ENCODE measurements at places on chromosomes 4 and X.

DNA sequence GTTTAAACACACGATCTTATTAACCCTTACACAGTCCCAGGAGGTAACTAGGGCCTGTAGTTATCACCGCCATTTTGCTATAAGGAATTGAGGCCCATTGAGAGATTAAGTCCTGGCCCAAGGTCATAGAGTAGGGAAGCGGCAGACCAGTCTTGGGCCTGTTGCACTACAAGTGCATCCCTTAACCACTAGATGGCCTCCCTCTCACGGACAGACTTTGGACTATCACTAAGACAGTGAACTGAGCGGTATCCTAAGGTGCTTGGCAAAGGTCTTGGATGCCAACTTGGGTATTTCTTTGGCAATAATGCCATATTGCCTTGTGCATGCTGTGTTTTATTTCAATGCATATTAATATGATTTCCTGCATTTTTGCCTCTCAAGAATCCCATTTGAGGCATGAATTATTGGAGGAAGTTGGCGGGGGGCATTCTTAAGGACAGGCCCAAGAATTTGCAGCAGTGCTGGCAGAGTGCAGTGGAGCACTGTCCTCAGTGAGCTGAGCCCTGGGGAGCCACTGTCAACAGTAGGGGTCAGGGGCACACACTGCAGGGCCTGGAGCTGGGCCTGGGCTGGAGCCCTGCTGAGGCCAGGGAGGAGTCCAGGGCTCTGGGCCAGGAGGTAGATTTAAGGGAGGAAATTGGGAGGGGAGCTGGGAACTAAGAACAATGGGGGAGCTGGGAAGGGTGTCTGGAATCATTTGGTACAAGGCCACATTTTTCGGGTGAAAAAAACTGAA lies 147.4 kb downstream of the SMIM20 start:
- no peak for DNase-seq

DNA sequence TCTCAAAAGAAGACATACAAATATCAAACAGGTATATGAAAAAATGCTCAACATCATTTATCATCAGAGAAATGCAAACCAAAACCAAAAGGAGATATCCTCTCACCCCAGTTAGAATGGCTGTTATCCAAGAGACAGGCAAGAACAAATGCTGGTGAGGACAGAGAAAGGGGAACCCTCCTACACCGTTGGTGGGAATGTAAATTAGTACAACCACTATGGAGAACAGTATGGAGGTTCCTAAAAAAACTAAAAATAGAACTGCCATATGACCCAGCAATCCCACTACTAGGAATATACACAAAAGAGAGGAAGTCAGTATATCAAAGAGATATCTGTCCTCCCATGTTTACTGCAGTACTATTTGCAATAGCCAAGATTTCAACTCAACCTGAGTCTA lies 83.5 kb downstream of the CDS1 start:
- DNase-seq = no peak

DNA sequence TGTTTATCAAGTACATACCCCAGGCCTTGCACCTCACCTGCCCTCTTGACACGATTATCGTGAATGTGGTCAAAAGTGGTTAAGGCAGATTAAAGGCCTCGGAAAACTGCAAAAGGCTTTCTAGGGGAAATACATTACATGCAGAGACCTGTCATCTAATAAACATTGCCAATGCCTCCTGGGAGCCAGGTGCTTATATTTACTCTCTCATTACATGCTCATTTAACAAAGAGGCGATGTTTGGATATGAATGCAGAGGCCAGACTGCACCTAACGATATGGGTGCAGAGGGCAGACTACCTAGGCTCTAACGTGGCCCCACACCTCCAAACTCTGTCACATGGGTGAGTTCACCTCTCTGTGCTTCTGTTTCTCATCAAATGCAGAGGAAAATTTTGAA lies 14.5 kb downstream of the CRMP1 start:
- no peak for DNase-seq

GRCh38 chr4:133565379-133565778 lies 416.3 kb downstream of the PCDH10 start:
- DNase-seq = no peak

DNA sequence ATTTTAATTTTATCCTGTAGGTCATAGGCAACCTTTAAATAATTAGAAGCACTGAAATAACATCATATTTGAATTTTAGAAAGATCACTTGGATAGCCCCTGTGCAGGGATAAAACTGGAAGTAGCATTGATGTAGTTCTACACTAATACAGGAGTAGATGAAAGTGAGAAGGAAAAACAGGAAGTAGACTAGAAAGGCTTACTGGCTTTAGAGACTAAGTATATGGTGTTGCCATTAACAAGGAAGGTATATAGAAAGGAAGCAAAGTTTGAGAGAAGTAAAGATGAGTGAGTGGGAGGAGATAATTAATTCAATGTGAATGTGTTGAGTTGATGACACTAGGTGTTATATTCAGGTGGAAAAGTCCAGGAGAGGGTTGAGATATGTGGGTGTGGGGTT lies 73.1 kb upstream of the EPGN start:
- no peak for DNase-seq

GRCh38 chr4:14749910-14750309 lies 252.4 kb upstream of the CPEB2 start:
- DNase-seq = no peak

GRCh38 chr4:65791812-65792308 lies 121.6 kb upstream of the EPHA5 start:
- DNase-seq = no peak

GRCh38 chr4:90001023-90001422 lies 106.4 kb downstream of the MMRN1 start:
- no peak for DNase-seq

DNA sequence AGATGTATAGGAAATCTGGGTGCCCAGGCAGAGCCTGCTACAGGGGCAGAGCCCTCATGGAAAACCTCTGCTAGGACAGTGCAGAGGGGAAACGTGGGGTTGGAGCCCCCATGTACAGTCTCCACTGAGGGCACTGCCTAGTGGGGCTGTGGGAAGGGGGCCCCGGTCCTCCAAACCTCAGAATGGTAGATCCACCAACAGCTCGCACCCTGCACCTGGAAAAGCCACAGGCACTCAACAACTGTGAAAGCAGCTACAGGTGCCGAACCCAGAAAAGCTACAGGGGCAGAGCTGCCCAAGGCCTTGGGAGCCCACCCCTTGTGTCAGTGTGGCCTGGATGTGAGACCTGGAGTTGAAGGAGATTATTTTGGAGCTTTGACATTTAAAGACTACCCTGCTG lies 5.4 kb upstream of the XPNPEP2 start:
- no peak for DNase-seq

- DNase-seq = no peak
These were observed 2.4 kb downstream of the SLC49A3 start for GRCh38 chr4:686413-687040.

DNA sequence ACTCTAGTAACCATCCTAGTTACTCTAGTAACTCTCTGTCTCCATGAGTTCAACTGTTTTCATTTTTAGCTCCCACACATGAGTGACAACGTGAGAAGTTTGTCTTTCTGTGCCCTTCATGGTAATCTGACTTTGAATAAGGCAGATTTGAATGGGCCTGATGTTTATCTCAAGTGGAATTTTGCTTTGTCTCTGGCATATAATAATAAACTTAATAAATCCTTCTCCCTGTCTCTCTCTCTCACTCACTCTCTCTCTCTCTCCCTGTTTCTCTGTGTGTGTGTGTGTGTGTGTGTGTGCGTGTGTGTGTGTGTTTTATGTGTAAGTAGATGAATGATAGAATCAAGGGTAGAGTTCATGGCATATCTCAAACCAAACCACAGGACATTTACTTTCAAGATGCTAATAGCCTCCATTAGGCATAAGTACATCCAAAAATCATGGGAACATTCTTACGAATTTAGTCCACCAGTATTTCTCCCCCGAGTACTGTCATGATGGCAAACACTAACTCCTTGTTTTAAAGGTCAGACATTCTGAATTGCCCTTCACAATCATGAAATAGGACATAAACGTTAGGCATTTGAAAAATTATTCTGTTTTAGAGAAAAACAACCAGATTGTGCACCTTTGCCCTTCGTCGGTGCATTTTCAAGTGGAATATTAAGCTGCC lies 193.1 kb downstream of the SPATA18 start:
- DNase-seq = no peak

- DNase-seq = no peak
These were observed 97.9 kb downstream of the PHKA2 start for GRCh38 chrX:18886005-18886343.

- no peak for DNase-seq
These were observed 486.5 kb downstream of the GRXCR1 start for GRCh38 chr4:43379016-43379415.

DNA sequence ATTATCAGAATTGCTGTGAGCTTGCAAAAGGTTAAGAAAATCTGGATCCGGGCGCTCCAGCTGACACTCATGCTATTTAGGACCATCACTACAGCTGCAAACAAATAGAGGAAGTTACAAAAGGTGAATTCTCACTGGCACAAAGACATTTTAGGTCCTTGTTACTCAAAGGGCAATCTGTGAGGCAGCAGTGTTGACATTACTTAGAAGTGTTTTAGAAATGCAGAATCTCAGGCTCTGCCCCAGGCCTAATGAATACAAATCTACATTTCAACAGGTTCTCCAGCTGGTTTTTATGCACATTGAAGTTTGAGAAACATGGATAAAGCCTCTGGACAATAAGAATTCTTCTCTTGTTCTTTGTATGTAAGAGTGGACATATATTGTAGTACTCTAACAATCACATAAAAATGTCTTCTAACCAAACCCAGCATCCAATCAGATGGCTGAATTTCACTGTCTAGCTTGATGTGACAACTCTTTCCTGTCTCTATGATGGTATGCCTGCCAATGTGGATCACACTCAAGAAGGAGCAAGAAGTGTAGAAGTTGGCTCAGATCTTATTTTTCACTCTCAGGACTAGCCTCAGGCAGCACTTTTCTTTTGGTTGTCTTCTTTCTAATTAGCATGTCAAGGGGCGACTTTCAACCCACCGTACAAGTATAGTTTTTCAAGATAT lies 18.8 kb downstream of the SLC7A11 start:
- no peak for DNase-seq

Data from vagina (tissue), 2 donors.